NCI-H2029 (cell line): ENCODE measurements at places on chromosomes 13 and 19.
A peak's percentile ranks its signal among the peaks of the same experiment; 100 is the strongest.

DNA sequence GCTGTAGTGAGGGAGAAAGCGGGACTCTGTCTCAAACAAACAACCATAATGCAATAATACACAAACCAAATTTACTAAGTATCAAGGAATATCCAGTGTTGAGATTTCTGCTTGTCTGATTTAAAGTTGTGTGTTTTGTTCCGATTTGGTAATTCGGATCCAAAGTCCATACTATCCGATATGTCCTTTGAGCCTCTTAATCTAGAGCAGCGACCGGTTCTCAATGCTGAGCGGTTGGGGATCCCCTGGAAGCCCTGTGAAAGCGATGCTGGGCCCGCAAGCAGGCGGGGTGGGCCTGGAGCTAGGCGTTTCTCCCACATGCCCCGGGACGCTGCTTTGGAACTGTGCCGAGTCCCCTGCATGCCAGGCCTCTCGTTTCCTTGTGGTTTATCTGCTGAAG, 20.2 kb downstream of the C19orf44 start:
- DNase-seq = no peak

GRCh38 chr13:79340490-79340889, 65.6 kb downstream of the RBM26 start:
- no peak for DNase-seq

- DNase-seq = no peak
Observed at GRCh38 chr13:98813993-98814392, 61.5 kb upstream of the SLC15A1 start.

DNA sequence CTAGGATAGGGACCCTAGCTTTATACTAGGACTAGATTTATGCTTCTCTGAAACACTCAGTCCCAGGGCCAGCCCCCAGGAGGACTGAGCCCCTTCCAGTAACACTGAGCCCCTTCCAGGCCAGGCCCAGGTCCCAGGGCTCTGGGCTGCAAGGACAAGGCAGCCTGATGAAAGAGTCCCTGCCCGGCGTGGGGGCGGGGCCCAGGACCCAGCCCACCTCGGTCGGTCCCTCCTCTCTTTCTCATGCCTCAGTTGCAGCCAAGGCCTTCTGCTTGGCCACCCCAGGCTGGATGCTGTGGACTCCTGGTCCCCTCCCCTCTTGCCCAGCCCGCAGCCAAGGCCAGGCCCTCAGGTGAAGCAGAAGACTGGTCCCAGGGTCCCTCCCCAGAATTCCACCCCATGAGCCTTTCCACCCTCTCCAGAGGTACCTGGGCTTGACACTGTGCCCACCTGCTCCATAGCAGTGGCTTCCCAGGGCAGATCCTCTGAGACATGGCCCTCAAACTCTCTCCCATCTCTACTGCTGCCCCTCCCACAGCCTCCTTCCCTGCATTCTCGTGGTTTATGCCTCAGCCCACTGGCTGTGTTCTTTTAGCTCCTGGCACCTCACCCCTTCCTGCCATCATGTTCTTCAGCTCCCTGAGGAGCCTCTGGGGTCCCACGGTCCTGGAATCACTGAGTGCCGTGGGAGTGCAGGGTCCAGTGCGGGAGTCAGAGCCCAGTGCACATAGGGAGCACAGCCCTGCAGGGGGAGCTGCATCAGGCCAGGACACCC, 53.6 kb upstream of the C1QTNF9B start:
- DNase-seq = no peak

DNA sequence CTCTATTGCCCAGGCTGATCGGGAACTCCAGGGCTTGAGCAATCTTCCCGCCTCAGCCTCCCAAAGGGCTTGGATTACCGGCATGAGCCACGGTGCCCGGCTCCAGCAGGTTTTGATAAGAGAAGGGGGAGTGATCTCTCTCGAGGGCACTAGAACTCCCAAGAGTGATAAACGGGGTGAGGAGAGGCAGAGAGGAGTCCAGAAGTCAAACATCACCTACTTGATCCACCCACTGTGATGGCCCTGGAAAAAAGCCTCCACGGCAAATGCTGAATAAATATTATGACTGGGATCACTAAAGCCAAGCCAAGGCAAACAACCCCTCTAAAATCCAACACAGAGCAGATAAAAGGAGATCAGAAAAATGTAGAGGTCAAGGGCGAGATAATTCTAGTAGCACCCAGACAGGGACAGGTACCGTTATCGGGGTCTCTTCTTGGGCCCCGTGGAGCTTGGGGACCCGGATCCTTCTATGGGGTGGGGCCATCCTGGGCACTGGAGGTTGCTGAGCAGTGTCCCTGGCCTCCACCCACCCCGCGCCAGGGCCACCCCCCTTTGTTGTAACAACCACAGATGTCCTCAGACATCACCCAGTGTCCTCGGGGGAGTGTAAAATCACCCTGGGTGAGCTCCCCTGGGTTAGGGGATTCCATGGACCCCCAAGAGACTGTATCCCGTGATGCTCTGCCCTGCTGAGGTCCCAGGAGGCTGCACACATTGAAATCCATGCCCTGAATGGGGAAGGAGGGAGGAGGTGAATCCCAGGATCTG, 3.7 kb upstream of the CREB3L3 start:
- peak; percentile 73 for DNase-seq

DNA sequence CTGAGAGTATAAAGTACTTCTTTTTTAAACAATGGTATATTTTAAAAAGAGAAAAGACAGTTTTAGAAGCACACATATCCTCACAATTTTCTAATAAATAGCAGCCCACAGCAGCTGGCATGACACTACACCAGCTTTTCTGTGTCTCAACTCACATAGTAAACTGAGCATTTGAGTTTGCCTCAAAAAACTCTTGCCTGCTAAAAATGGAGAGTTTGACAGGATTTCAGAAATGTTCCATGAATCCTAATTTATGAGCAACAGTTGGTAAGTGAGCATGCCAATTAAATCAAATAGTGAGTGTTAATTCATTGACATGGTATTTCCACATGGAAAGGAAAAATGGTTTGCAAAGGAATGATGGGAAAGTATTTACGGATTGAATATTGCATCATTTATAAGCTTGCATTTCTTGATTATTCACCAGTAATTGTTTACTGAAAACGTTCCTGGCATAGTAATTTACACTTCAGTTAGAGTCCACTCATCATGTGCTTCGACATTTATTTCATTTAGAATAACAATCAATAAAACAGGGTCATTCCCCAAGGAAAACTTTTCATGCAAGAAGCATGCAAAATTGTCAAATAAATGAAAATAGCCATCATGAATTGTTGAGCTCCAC, 323.0 kb downstream of the EFNB2 start:
- DNase-seq = no peak

DNA sequence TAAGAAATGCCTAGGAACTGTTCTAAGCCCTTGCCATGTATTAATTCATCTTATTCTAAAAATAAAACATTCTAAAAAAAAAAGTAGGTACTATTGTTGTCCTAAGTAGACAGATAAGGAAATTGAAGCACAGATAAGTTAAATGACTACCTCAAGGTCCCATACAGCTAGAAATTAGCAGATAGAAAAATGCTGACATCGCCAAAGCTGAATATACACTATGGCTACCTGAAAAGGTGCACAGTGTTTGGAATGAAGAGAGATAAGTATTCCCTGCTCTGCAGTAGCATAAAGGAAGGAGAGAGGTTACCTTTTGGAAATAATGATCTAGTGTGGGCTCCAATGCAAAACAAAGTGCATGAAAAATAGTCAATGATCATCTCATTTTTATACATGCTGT, 65.3 kb downstream of the DCT start:
- no peak for DNase-seq

GRCh38 chr13:77537289-77537919, 1.9 kb downstream of the SCEL start:
- no peak for DNase-seq

DNA sequence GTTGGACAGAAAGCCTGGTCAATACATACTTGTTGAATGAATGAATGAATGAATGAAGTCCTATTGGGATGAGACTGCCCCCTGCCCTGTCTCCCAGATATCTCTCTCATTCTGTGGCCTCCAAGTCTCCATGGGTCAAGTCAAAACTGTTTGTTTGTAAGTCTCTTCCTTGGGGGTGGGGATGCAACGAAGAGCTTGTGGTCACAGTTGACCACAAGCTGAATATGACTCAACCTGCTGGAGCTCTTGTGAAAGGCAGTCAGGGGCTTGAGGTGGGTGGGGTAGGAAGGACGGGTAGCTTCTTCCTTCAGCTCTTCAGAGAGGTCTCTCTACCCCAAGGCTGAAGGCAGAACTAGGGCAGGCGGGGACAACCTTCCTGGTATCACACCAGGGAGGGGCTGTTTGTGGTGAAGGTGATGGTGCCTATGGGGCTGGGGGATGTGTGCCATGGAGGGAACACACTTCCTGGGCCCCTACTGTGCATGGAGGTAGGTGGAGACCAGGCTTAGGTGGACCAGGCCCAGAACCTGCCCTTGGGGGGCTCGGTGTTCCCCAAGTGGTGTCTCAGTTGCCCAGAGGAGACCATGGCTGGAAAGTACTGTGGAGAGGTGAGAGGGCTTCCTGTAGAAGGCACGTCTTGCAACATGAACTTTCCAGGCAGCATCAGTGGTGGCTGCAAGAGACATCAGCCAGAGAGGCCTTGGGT, 8.0 kb downstream of the MYO1F start:
- DNase-seq = no peak

- no peak for DNase-seq
Observed at GRCh38 chr19:8512115-8512967, 1.6 kb downstream of the ZNF414 start.
